NCI-H526 treated with DMSO at 0.1 percent for 48 hours (cell line): ENCODE measurements at places on chromosomes 4 and X.

GRCh38 chr4:119707336-119707735, 78.7 kb upstream of the PDE5A start:
- no peak for DNase-seq

DNA sequence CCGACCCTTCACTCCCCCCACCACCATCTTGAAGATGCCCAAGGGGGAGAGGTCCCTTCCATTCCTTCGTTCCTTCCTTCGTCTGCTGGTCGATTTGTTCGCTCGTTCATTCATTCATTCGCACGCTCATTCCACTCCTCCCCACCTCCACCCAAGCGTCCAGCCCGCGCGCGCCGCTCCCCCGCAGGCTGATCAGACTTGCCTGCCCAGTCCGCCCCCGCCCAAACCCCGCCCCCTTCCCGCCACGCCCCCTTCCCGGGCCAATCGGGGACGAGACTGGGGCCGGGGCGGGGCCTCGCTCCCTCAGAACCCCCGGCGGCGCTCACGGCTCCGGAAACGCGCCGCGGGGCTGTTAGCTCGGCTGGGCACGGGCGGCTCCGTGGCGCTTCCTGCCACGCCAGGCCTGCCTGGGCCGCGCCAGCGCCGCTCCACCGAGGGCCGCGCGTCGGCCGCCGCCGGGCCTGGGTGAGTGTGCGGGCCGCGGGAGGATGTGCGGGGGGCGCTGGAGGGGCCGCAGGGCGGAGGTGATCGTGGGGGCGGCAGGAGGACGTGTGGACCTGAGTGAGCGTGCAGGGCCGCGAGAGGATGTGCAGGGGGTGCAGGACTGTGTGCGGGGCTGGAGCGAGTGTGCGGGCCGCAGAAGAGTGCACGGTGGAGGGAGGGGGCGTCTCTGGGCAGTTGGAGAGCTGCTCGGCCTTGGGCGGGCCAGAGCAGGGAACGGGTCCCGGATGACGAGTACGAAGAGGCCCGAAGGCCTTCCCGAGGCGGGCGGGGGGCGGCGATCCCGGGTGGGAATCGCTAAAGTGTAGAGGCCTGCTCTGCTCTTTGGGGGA, at the start of gene ZNF275:
Gene ZNF275 (plus strand): TSS at position 333 of the 833 bp plus-strand sequence. CDS start 2,527 bp downstream, outside the sequence.
- peak; percentile 37 for DNase-seq

- no peak for DNase-seq
Measured at GRCh38 chr4:183435803-183436202, 8.6 kb upstream of the CDKN2AIP start.

DNA sequence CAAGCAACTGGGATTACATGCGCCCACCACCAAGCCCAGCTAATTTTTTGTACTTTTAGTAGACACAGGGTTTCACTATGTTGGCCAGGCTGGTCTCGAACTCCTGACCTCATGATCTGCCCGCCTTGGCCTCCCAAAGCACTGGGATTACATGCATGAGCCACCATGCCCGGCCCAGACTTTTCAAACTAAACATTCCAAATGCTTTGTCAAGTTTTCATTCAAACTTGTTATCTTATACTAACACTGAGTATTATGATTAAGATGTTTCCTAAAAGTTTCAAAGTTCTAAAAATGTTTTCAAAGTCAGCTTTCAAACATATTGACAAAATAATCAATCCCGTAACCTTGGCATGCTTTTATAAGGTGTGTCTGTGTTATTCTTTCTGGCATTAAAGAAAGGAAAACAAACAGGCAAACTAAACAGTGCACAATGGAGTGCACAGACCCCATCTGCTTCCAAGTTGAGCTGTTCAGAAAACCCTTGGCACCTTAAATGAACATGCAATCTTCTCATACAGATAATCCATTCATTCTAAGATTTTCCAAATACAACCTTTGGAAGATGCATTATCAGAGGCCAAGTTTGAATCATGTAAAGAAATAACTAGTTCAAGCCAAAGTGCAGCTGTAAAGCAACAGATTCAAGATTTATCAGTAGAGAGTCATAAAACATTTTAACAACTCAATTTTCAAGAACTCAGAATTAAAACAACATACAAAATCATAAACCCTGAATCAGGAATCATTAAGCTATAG, 49.1 kb downstream of the ABCG2 start:
- no peak for DNase-seq

GRCh38 chr4:143407474-143407873, 70.8 kb downstream of the GAB1 start:
- DNase-seq = no peak

GRCh38 chrX:22012051-22012450, 20.1 kb upstream of the PHEX start:
- DNase-seq = no peak

- DNase-seq = no peak
Measured at GRCh38 chr4:68803013-68803412, 12.8 kb upstream of the UGT2B10 start.
